Activated CD4-positive, alpha-beta T cell treated with anti-CD3 and anti-CD28 coated beads, Interleukin-2, Interleukin-6, amounts not matched to agents 100 ng/mL and 50 ng/mL, durations not matched to agents 16 hours and 8 hours (primary cell): ENCODE measurements at places on chromosomes 5 and 9.

GRCh38 chr9:93903886-93904648 is 51.1 kb downstream of the BARX1 start:
- DNase-seq, result no peak

DNA sequence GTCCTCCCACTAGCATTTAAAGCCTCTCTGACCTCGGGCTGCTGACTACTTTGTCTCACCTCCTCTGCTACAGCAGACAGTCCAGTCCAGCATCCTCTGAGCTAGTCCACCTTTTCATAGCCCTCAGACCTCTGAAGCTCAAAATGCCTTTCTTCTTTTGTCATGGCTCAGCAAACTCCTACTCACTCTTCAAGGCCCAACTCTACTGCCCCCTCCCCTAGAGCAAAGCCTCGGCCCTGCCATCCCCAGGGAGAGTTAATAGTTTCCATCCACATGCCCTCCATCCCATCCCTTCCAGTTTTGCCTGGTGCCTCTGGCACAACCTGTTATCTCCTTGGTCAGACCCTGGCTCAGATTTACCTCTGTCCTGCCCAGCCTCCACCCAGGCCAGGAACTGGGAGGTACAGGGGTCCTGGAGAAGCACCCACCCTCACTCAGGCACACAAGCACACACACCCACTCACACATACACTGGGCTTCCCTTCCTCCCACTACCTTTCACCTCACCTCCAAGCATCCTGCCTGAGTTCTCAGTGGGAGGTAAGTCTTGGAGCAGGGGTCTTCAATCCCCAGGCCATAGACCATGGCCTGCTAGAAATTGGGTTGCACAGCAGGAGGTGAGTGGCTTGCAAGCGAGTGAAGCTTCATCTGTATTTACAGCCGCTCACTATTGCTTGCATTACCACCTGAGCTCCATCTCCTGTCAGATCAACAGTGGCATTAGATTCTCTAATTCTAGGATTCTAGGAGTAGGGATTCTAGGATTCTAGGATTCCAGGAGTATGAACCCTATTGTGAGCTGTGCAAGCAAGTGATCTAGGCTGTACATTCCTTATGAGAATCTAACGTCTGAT is 18.1 kb downstream of the PDLIM4 start:
- no peak for DNase-seq

- DNase-seq, result no peak
Measured at GRCh38 chr5:154373326-154373725, 72.5 kb upstream of the SAP30L start.

- no peak for DNase-seq
Measured at GRCh38 chr9:113953531-113953930, 77.4 kb downstream of the ZNF618 start.

- no peak for DNase-seq
Measured at GRCh38 chr5:164052536-164053093, 547.2 kb downstream of the MAT2B start.

DNA sequence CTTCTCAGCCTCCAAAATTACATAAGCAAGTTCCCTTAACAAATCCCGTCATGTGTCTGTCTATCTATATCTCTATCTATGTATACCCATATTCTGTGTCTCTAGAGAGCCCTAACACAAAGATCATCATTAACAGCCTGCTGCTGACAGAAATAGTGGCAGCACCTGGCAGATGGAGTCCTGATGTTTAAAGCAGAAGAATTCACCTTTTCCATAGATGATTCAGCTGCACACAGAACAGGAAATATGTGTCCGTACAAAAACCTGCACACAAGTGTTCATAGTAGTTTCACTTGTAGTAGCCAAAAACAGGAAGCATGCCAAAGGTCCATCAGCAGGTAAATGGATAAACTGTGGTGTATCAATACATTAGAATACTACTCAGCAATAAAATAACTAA is 45.0 kb upstream of the ACO1 start:
- no peak for DNase-seq

- DNase-seq, result no peak
Measured at GRCh38 chr5:112210430-112211005, 208.6 kb downstream of the EPB41L4A start.

DNA sequence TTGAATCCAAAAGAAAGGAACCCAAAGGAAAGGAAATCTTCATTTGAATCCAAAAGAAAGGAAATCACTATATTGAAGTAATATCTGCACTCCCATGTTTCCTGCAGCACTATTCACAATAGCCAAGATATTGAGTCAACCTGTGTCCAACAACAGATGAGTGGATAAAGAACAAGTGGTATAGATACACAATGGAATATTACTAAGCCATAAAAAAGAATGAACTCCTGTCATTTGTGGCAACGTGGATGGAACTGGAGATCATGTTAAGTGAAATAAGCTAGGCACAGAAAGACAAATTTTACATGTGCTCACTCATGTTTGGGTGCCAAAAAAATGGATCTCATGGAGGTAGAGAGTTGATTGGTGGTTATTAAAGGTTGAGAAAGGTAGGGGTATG is 57.8 kb upstream of the STOM start:
- no peak for DNase-seq

DNA sequence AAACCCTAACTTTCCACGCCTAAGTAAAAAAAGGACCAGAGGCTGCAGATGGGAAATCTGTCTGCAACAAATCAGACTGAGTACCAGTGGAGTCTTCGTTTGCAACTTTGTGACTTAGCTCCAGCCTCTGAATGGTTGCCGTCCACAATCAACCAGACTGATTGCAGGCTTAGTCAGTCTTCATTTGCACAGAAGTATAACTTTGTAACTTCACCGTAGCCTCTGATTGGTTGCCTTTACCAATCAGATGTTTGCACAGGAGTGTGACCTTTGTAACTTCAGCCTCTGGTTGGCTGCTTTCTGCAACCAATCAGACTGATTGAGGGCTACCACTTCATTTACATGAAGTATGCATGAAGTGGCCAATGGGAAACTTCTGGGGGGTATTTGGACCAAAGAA is 53.7 kb downstream of the TGFBR1 start:
- no peak for DNase-seq

DNA sequence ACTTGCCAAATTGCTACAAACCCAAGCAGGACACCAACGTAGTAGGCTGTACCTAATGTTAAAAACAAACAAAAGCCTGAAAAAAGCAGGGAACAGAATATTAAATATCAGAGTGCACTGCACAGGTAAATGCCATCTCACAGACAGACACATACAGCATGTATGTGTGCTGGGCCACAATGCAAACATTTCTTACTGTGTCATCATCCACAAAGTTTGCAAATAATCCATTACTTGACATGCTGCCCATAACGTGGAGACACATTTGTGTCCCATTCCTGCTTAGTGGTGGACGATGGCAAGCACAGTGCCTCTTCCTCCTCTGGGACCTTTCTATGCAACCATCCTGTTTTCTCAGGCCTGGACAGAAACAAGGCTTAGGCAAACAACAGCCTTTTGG is 44.7 kb downstream of the GOLM1 start:
- no peak for DNase-seq

DNA sequence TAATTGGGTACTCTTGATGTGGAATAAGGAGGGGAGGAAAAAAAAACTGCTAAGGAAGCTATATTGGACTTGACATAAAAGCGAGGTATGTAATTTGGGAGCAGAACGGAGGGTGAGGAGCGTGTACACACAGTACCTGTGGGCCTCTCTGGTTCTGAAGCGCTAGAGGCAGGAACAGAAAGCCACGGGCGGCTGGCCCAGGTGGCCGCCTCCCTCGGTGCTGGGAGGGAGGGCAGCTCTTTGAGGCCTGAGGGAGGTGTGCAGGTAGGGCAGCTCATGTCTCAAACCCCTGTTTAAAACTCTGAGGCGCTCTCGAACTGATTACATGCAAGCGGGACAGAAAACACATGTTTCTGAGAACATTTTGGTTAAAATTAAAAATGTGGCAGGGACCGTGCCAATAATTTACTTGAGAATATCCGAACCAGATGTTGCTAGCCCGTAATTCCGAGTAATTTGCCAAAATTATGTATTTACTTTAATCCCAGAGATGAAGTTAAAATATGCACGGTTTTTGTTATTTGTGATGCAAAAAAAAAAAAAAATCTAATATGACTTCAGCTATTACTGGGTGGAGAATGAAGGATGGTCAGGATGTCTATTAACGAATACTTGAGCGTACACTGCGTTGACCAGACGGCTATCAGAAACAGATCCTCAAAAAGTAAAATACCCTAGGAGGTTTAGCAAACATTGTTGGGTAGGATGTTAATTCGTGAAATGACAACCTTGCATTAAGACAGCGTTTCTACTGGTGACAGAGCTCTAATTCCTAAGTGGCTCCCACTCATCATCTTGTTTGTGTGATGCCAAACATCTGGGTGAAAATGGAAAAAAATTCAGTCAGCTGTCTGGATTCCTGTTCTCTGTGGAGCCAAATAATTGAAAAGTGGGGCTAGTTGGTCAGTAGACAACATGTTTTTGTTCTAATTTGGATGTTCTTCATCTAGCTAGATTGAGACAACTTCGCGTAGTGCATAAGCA is 24.4 kb upstream of the STC2 start:
- no peak for DNase-seq

DNA sequence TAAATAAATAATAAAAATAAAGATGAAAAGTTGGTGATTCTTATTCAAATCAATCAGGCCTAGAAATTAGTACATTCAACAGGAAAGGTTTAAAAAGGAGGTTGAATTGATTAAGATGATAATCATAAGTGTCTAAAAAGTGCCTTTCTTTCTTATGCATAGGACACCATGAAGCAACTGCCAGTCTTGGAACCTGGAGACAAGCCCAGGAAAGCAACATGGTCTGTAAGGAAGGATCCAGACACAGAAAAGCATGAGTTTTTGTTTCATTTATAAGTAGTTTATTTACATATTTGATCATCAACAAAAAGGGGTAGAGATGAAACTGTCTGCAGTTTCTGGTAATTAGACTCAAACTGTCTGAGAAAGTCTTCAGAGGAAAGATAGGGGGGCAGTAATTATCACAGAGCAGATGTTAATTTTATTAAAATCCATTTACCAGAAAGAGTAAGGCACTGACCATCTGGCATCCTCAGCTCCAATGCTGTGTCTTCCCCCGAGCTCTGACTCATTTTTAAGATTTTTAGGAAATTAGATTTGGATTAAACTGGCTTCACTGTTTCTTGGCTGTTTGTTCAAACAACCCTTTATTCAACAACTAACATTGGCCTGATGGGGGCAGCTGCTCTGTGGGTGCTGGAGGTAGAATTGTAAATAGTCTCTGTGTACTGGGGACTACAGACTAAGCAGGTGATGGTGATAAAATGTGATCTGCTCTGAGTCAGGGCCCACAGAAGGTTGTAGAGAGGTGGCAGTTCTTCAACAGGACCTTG is 2.7 kb downstream of the RABEPK start:
- no peak for DNase-seq

- DNase-seq, result no peak
Measured at GRCh38 chr5:115723220-115723619, 93.2 kb downstream of the CDO1 start.

GRCh38 chr9:127130661-127131538 is 8.5 kb upstream of the ANGPTL2 start:
- no peak for DNase-seq

DNA sequence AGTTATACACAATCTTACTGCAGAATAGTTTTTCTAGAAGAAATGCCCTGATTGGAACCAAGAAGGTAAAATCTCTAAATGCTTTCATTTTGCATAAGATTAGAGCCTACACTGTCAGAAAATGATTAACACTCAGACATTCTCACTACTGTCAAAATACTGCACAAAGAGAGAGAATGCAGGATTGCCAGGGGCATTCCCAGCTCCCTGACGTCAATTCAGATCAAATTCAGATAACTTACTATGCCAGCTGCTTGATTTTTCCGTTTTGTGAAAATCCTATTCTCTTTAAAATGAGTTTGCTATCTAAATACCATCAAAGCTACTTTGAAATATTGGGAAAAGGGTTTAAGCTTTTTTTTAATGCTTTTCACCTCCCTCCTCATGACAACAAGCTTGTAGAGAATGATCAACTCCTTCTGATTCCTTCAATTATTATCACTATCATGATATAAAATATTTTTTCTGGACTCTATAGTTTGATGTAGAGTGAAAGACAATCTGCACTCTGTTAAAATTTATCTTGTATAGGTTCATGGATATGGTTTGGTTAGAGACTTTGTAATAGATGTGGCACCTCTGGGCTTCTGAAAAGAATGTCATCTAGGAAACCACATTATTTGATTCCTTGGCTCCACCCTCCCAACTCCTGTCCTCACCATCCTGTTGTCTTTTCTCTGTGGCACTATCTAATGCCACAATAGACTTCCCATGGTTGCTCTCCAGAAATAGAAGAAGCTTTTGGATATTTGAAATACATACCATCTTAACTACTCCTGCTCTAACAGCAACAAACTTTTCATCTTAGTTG is 407.7 kb downstream of the PDE4D start:
- DNase-seq, result no peak

DNA sequence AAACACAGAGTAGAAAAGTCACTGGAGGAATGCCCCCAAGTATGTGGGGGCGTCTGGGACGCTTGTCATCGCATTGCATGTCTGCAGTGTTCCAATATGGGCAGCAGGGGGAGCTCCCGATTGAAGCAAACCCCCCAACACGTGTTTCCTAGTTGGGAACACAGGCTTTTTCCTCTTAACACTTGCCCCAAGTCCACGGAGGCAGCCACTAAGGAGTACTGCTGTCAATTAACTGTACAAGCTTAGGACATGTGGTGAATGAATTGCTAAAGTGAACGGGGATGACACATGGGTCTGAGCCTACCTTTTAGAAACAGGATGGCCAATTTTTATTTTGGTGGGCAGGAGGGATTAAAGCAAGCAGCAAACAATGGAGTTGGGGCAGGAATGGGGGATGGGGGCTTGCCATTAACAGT is 2.2 kb downstream of the GABRB2 start:
- DNase-seq, result peak; percentile 43

DNA sequence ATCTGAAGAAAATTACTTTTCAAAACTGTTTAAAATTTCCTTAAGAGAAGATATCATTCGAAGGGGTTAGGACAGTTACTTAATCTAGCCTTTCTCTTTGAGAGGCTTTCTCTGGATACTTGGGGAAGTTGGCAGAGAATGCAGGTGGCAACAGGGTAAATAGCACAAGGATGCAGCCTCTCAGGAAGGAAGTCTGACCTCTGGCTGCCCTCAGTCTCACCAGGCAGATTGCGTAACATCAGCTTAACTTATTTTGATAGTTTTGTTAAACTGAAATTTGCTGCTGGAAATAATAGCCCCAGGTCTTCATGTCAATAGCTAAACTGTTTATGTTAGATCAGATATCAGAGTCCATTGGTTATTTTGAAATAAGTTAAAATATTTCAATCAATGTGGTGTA is 20.4 kb downstream of the CCDC192 start:
- DNase-seq, result no peak

- peak; percentile 86 for DNase-seq
Measured at GRCh38 chr9:126705767-126706697, 92.3 kb downstream of the LMX1B start.

DNA sequence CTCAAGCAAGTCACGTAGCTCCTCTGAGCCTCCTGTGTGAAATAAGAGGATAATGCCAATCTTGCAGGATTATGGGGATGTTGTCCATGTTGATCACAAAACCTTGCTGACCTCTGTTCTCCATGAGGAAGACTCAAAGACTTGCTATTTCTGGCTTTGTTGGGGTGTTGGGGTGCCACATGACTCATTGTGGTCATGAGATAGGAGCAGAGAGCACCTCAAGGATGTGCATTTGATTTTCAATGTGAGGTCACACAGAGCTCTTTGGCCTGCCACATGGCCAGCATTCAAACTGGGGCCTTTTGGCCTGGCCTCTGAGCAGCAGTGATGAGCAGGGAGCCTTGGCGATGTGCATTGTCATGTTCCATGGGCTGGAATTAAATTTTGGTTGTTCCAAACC is 380.3 kb downstream of the GADD45G start:
- peak; percentile 43 for DNase-seq
